ENCODE measurements at places on chromosomes 3 and 15.

DNA sequence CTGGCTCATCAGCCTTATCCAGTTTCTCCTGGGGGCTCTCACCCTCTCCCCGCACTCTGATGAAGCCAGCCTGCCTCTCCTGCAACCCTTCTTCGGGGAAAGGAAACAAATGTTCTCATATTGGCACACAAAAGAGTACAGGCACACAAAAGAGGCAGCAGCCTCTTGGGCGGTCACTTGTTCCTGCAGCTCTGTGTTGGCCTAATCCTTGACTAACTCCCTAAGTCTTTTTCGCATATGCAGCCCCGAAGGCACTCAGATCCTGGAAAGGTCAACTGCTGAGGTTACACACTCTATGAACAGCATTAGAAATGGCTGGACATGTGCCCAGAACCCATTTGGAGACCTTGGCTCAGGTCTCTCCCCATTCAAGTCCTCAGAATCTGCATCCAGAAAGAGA lies 7.4 kb upstream of the CAMP start:
- no peak for DNase-seq

DNA sequence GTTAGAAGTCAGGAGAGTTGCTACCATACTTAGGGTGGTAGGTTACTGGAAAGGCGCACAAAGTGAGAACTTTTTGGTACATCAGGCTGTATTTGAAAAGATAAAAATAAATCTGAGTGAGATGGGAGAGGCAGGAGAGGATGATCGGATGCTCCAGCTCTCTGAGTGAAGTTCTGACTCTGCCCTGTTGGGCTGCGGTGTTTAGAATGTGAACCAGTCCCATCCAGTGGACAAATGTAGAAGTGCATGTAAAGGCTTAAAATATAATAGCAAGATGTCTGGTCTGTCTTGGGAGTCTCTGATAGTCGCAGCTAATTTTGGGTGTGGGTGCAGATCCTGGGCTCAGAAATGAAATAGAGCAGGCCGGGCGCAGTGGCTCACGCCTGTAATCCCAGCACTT lies 30.4 kb downstream of the ACKR2 start:
- DNase-seq = peak; percentile 24

DNA sequence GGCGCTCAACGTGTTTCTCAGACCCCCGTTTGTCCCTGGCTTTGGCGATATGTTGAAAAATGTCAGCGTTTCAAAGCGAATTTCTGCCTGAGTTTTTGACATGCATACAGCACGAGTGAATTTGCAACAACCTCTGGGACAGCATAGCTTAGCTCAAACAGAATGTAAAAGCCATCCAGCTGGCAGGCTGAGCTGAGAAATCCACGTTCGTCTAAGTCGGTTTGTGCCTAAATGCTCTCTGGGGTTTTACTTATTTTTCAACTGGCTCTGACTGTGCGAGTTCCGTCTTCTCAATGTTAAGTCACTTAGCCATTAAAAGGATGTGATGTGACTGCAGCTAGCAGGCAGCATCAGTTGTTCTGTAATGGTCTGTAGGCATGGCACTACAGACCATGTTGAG lies 243.5 kb upstream of the SLCO3A1 start:
- no peak for DNase-seq

DNA sequence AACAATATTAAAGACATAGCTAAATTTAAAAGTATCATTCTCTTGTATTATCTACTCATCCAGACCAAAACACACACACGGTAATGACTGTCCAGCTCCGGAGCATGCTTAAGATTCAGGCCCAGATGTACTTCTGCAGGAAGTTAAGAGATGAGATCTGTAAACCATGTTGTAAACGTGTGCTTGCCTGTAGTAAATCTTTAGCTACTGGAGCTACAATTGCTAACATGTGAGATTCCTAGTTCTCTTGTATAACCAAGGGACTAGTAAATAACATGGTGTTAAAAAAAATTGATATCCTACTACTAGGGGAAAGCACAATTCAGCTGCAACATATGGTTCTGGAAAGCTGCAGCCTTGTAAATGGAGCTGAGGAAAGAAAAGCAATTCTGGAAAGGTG lies 651.7 kb upstream of the CCDC54 start:
- DNase-seq = no peak

- DNase-seq = no peak
These were observed 8.4 kb upstream of the COMMD4 start for GRCh38 chr15:75327491-75327890.

DNA sequence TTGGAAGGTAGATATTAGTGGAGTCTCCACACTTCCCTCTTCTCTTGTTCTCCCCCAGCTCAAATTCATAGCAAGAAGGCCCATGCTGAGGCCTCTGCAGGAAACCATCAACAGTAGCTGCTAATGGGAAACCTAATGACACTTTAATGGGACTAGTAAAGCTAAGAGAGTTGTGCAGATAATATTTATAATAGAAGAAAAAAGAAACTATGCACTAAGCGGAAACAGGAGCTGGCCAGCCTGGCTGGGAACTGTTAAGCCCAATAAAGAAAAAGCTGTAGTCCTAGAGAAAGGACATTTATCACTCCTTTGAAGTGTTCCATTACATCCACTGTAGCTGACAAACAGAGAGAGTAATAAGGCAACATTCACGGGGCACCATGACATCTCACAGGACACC lies 229.6 kb downstream of the IGSF11 start:
- no peak for DNase-seq

DNA sequence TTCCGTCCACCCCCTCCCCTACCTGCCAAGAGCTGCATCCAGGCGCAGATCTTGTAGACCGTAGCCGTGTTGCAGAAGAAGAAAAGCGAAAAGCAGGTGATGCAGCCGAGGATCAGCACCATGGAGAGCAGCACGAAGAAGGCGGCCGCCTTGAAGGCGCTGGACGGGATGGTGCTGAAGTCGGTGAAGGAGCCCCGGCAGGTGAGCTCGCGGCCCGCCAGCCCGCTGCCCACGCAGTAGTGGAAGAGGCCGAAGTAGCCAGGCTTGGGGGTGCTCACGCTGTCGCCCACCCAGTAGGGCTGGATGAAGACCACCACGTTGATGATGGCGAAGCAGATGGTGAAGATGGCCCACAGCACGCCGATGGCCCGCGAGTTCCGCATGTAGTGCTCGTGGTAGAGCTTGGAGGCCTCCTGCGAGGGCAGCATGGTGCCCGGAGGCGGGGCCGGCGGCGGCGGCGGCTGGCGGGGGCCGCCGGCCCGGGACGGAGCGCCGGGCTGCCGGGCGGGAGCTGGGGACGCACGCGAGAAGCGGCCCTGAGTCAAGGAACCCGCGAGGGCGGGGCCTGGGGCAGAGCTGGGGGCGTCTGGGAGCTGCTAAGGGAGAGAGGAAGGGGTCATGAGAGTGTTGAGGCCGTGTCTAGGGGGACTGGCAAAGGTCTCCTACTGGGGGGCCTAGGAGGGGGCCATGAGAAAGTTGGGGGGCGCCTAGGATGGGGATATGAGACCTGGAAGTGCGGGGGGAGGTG lies 1.2 kb downstream of the LHFPL4 start:
- no peak for DNase-seq

DNA sequence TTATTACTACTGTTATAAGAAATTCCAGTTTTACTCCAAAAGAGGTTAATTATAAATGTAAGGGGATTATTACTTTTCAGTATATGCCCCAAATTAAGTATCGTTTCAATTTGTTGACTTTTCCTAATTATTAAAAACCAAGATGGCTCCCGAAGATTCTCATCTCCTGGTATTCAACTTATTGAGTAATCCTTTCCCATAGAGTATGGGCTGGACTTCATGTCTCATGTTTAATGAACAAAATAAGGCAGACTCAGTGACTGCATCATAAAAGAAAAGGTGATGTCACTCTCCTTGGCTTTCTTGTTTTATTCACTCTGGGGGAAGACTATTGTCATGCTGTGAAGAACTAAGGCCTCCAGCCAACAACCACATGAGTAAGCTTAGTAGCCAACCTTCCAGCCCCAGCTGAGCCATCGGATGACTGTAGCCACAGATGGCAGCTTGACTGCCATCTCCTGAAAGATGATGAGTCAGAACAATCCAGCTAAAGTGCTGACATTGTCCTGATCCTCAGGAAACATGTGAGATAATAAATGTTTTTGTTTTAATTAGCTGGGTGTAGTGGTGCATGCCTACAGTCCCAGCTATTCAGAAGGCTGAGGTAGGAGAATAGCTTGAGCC lies 17.3 kb downstream of the IGF2BP2 start:
- DNase-seq = no peak

Measured in AG04449 (cell line).